Activated CD4-positive, alpha-beta T cell treated with anti-CD3 and anti-CD28 coated beads for 24 hours (primary cell): ENCODE measurements at places on chromosomes 4 and X.

DNA sequence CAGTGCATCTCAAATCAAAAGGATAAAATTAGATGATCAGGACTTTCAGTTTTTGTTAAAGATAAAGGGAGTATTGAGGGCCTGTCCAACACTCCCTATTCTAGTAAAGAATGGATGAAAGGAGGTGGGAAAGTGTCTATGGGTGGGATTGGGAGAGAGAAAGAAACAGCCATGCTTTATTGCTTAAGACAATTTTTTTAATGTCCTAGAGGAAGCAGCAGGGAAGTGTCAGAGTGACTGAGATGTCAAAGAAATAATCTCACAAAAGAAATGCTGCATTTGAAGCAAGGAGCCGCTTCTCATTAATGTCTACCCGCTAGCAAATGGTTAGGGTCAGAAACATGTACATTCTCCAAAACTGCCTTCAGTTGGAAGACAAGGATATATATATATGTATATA, 117.4 kb upstream of the GALNT7 start:
- no peak for DNase-seq

DNA sequence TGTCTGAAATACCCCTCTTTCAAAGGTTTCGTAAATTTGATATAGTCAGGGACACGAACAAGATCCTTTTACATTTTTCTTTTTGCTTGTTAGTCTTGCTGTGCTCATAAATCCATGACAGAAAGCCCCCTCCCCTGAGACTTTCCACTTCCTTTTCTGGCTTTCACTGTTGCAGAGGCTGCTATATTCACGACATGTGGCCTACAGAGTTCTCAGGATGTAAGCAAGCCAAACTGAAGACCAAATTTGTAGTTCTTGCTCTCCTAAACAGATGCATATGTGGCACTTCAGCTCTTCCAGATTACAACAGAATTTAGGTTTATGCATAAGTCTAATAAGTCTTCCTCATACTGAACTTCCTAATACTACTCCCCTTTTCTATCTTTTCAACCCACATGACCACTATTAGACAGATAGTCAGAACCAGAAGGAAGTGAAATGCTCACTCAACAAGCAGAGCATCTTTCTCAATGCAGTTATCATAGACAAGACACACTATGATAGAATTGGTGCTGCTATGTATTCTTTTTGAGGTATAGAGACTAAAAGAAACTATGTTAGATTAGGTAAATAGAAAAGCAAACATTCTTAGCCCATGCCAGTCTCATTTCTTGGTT, 15.0 kb downstream of the BTK start:
- no peak for DNase-seq

GRCh38 chr4:2604614-2605013, 68.2 kb downstream of the FAM193A start:
- no peak for DNase-seq

DNA sequence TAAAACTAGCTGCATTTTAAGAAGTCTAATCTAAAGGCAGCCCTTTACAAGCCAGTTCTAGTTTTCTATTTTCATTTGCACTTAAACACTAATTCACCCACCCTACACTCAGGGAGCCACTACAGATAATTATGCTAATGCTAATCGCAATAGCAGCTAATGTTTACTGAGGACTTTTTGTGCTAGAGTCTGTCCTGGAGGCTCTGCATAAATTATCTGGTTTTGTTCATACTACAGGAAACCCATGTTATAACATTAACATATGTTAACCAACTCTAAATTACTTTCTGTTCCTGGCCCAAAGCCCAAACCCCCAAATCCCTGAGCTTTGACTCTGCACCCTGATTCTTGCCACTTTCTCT, 480 bp upstream of the RADX start:
- DNase-seq: no peak
